ENCODE measurements at places on chromosomes 16 and 17. TPM values are rescaled to one million over a fixed set of nuclear protein-coding genes. Genes with fewer than 3 reads are reported as not detected.

Gene DNAJA3
- total RNA-seq = 70.9 TPM

Gene GPRC5C
- total RNA-seq = 48.8 TPM

Gene TBC1D3H
- total RNA-seq = not detected

Gene ANKFN1
- not detected for total RNA-seq
